ENCODE measurements at places on chromosomes 12 and 14.

DNA sequence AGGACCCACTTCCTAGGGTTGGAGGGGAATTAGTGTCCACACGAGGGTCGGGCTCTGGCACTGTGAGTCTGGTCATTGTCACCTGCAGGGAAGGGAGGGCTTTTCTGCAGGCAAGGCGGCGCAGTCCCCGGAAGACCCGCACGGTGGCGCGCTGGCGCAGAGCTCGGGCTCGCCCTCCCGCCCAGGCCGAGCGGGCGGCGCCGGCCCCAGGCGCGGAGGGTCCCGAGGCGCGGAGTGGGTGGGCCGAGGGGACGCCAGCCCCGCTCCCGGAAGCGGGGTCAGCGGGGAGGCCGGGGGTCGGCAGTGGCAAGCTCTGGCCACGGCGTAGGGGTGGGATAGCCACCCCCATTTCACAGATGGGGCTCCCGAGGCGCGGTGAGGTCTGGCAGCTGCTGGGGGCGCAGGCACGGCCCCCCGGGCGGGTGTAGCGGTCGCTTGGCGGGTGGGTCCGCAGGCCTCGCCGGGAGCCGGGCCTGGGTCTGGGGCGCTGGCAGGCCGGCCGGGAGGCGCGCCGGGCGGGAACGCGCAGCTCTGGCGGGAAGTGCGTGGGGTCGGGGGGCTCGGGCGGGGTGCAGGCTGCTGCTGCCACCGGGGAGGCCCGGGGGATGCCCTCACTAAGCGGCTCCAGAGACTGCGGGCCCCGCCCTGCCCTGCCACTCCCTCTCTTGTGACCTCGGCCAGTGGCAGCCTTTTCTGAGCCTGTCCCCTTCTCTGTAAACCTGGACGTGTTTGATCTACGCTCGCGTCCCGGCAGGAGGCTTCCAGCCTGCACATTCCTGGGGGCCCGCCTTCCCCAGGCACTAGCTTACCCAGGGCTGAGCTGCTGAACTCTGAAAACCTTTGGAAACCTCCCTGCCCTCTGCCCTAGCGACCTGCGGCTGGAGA lies 46.1 kb downstream of the CYP46A1 start:
- DNase-seq: peak; percentile 60

- DNase-seq: no peak
Measured at GRCh38 chr14:68969278-68970033, 9.6 kb downstream of the ACTN1 start.

- DNase-seq: no peak
Measured at GRCh38 chr12:89529738-89530137, 3.9 kb upstream of the POC1B start.

DNA sequence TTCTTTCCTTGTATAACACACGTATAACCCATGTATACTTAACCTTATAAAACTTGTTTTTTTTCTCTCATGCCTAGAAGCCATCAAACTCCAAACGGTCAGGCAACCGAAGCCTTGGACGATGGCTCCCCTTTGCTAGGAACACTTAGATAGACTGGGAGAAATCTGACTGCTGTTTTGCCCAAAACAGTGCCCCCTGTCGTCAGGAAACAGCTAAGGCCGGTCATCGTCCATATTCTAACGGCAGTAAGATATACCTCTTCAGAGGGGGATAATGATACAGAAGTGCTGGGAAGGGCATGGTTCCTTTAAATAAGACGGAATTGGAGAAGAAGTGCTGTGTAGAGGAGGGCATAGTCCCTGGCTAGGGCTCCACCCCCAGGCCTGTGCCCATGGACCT lies 130.5 kb downstream of the SLC41A2 start:
- DNase-seq: no peak

DNA sequence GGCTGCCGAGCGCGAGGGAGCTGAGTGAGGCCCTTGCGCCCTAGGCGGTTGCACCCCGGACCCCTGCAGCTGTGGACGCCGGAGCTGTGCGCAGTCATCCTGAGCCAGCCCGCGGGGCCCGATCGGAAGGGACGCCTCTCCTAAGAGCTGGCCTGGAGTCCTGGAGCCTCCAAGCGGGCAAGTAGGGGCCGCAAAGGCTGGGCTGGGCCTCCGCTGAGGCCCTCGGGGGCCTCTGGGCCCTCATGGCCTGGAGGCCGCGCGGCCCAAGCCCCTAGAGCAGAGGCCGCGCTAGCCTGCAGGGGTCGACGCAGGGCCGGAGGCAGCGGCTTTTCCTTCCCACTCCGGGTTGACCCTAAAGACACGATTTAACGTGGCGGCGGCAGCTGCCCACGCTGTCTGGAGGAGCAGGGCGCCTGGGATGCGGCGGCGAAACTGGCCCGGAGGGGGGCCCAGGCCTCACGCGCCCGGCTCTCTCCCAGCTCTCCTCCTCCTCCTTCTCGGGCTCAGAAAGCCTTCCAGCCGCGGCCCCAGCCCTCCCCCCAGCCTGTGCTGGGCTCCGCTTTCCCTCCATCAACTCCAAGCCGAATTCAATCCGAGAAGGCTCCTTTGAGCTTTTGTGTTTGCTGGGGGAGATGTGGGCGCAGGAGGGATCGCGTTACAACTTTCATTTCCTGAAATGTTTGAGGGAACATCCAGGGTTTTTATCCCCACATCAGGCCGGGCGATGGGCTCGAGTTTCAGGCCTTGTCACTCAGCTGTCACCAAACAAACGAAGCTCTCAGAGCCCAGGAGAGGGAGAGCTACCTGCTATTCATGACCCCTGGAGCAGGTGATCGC lies 11.6 kb downstream of the SIX1 start:
- DNase-seq: no peak

DNA sequence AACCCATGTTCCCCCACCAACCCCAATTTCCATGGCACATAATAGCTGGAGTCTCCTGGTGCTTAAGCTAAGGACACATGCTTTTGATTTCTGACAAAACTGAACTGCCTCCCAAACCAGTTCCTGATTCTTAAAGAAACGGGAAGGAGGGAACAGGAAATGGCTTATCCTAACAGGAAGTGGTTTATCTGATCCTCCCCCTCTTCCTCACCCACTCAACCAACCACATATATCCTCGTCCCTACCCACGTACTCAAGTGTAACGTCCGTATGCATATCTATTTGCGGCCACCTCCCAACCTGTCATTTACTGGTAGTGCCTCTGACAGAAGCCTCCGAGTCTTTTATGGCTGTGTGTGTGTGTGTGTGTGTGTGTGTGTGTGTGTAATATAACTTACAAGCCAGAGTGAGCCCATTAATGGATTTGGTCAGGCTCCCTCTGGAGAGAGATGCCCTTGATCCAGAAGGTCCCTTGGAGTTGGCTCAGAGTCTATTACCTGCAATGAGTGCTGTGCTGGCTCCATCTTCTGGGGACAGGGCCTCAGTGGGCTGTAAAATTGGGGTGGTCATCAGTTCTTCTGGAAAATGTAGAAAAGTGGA lies 7.7 kb downstream of the DAZAP2 start:
- peak; percentile 29 for DNase-seq

DNA sequence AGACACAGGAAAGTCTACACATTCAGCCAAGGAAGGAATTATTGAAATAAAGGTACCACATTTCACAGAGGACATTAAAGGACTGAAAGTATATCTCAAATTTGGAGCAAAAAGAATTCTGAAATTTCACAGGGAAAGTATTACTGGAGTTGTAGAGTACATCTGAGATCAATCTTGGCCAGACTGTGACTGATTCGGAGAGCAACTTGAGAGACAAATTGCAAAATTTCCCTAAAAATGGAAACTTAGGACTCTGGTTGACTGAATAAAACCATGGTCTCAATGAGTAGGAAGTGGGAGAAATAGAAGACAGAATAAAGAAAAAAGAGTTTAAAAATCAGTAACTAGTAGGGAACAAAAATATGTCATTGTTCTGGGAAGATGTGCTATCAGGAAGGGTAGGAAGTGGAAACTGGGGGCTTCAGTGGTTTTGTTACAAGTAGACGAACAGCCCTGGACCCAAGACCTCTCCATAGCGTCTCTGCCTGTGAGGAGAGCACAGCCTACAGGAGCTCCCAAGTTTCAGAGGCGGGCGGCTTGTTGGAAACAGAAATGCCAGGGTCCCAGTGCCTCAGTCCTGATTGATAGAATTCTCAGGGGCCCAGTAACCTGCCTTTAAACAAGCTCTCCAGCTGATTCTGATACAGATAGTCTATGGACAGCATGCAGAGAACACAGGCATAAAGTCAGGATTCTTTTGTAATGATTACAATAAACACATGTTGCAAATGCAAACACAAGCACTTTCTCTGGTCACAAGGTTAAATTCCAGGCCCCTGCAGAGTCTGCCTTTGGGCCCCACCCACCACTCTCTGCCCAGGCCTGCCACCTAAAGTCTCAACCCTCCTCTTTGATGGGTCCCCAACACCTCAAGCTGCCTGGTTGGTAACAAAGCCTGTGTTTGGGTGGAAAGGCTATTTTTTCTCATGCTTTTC lies 63.1 kb downstream of the BBS10 start:
- no peak for DNase-seq

- no peak for DNase-seq
Measured at GRCh38 chr12:46832130-46832704, 6.4 kb upstream of the SLC38A4 start.

- no peak for DNase-seq
Measured at GRCh38 chr14:30410986-30411385, 148.0 kb upstream of the G2E3 start.

- no peak for DNase-seq
Measured at GRCh38 chr12:26872625-26873024, 39.6 kb upstream of the ITPR2 start.

- no peak for DNase-seq
Measured at GRCh38 chr12:32478858-32479725, 79.7 kb downstream of the FGD4 start.

- DNase-seq: no peak
Measured at GRCh38 chr14:102630405-102630804, 38.0 kb downstream of the RCOR1 start.

DNA sequence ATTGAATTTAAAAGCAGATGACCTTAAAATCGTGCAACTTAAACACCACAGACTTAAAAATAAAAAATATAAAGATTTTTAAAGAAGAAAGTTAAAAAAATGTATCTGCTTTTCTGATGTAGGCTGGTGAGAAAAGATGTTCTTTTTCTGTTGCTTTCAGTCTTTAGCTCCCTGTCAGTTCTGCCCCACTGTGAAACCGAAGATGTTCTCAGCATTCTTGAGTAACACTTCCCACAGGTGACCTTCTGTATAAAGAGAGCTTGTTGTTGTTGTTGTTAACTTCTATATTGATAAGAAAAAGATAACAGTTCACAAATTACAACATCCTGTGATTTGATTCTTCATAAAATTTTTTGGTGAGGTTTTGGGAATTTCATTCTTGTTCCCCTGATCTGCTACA lies 377.9 kb upstream of the RGS6 start:
- peak; percentile 8 for DNase-seq

GRCh38 chr12:131085816-131086591 lies 132.3 kb downstream of the ADGRD1 start:
- DNase-seq: no peak

DNA sequence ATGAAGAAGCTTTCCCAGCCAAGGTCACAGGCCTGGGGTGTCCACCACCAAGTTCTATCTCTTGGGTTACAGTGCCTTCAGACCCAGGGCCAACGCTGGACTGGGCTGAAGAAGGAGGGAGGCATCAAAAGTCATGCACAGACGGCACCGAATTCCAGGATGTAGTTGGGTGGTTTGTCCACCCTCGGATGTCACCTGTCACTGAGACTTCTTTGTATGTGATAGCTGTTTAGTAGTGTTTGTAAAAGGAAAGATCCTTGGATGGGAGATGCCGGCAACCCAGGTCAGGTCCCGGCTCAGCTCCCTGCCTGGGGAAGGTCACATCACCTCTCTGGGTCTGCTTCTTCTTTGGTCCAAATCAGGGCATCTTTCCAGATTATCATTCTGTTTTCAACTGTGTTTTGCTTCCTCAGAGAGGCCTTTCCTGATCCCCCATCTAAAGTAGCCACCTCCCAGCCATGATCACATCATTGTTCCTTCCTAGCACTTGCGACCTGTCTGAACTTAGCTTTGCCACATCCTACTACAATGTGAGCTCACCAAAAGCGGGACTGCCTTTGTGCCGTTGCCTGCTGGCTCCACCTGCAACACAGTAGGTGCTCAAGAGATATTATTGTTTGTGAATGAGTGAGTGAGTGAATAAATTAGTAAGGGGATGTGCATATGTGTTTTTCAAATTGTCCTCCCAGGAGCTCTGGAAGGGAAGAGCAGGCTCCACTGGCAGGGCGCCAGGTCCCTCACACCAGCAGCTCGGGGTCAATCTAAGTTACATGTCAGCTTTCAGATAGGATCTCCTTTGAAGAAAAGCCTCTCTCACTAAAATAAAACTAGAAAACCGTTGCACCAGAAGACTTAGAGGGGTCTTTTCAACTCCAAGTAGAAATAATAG lies 2.1 kb downstream of the TSPAN11 start:
- DNase-seq: no peak

GRCh38 chr12:85325442-85325841 lies 45.4 kb downstream of the ALX1 start:
- DNase-seq: no peak

DNA sequence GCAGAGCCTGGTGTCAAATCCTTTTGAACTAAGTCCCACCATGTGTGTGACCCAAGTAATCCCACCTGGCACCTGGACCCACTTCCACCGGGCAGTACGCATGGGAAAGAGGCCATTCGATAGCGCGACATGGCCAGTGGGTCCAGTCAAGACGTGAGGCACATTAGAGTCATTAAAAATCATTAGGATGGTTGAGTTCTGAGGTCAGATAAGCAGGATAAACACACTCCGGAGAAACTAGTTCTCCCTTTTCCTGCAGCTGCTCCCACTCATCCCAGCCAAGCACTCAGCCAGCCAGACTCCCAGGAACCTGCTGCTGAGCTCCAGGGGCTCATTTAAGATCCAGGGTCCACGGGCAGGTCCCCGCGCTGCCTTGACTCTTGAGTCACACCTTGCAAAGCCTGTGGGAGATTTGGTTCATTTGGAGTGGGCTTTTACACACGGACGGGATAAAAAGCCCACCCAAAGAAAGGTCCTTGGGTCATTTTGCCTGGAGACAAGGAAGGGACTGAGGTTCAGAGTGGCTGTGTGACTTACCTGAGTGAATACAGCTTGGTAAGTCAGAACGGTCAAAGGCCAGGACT lies 313.9 kb downstream of the BCL11B start:
- DNase-seq: no peak

- DNase-seq: no peak
Measured at GRCh38 chr12:2862876-2863275, 6.0 kb upstream of the TEX52 start.

DNA sequence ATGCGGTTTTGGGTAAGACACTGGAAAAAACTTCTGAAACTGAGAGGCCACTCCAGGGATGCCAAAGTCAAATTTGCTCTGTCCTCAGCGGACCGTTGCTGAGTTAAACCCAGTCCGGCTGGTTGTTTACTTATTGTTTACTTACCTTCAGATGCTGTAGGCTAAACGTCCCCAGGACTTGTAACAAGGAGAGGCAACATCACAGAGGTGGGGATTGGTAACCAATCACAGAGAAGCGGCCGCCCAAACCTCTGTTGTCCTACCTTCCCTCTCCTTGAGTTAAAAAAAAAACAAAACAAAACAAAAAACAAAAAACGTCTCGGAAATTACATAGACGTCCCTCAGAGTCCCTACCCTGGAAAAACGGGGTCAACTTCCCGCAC lies 380 bp downstream of the ANO2 start:
- DNase-seq: no peak

- no peak for DNase-seq
Measured at GRCh38 chr14:72682188-72682587, 211.7 kb downstream of the DPF3 start.
